Naive thymus-derived CD8-positive, alpha-beta T cell (primary cell): ENCODE measurements at places on chromosomes 1 and 21. TPM values are rescaled to one million over a fixed set of nuclear protein-coding genes. Genes with fewer than 3 reads are reported as not detected.

GRCh38 chr1:153842006-153842471 lies 66.8 kb downstream of the SLC27A3 start:
- no peaks in the 10 kb centered on the region for H3K27me3 ChIP-seq
- no peak overlapping the region for H3K4me3 ChIP-seq
- no peak overlapping the region for H3K27ac ChIP-seq
- H3K4me1 ChIP-seq: peaks cover 30% of the 10 kb centered on the region

DNA sequence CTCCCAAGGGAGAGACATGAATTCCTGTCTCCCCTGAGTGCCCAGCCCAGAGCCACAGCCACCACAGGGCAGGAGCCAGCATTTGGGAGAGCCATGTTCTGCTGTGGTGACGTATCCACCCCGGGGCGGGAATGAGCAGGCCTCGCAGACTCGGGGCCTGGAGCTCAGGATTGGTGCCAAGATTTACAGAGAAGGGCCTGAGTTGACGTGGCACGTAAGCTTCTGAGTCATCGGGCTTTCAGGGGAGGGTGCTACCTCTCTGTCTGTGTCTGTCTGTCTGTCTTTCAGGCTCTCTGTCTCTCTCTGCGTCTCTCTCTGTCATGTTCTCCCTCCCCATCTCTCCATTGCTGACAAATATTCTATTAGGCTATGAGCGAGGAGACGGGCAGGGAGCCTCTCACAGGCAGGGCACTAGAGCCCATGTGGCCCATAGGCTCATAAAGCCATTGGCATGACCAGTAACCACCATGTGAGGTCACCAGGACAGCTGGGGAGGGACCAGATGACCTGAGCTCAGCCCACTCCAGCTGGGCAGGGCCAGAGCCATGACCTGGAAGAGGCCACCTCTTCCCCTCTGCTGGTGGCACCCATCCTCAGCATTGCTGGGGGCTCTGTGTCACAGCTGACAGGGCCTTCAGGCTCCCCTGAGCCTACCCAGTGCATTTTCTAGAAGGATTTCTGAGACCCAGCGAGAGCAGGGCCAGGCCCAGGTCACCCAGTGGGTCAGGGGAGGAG lies 300.0 kb upstream of the VAMP3 start:
- DNase-seq: no peak
- H3K36me3 ChIP-seq: no peaks in the 10 kb centered on the region
- H3K4me3 ChIP-seq: no peak overlapping the region
- H3K27ac ChIP-seq: no peak overlapping the region
- no peaks in the 10 kb centered on the region for H3K4me1 ChIP-seq

DNA sequence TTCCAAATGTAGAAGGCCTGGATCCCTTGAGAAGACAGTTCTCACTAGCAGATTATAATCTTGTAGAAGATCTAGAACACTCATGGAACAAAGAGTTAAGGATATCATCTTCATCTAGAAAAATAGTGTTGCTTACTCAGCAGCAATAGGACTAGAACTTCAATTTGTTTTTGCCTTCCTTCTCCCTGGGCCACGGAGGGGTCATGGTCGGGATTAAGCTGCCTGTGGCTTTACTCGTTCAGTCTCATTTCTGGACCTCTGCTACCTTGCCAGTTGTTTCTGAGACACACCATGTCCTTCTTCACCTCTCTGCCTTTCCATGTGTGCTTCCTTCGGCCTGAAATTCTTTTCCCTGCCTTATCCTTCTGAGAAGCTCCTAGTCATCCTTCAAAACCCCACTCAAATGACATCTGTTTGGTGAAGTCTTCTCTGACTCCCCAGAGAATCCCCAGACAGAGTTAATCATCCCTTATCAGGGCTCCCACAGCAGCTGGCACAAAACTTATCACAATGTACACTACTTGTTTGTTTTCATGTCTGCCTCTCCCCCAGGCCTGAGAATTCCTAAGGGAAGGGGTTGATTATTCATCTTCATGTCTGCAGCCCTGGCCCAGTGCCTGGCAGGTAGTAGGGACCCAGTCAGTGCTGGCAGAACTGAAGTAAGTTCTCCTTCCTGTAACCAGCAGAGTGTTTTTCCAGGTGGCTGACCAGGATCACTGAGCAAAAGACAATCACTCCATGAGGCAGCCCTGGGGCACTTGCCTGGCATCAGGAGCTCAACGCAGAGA lies 15.5 kb upstream of the SNX27 start:
- no peak for DNase-seq
- H3K4me1 ChIP-seq: peaks cover 11% of the 10 kb centered on the region
- no peaks in the 10 kb centered on the region for H3K27me3 ChIP-seq
- no peaks in the 10 kb centered on the region for H3K36me3 ChIP-seq
- H3K4me3 ChIP-seq: no peak overlapping the region
- no peak overlapping the region for H3K27ac ChIP-seq

- H3K27me3 ChIP-seq: peaks cover 5% of the 10 kb centered on the region
- DNase-seq: no peak
- H3K27ac ChIP-seq: no peak overlapping the region
Observed at GRCh38 chr1:17721444-17721843, 33.7 kb upstream of the ACTL8 start.

DNA sequence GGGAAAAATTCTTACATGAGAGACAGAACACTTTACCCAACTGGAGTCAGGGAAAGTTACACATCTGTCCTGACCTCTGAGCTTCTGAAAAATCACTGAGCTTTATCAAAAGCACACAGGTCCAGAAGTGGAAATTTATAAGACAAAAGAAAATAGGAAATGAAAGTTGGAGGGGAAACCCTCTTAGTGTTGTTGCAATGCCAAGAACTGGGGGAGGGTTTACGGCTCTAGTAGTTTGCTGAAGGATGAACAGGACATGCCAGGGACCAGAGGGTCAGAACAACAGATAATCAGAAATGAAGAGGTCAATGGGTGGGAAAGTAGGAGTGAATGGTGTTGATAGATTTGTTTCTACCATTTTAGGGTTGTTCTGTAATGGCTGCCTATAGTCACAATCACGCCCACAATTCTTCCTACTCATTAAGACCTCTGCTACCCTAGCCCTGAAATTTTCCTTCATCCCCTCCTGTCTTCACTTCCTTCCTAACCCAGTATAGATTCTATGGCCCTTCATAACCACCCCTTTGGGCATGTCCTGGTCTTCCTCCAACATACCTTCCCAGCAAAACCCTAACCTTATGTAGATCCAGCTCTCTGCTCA lies 30.3 kb upstream of the FMOD start:
- no peak for DNase-seq
- no peaks in the 10 kb centered on the region for H3K36me3 ChIP-seq
- H3K4me1 ChIP-seq: peaks cover 23% of the 10 kb centered on the region

- H3K4me3 ChIP-seq: no peak overlapping the region
- H3K27ac ChIP-seq: no peak overlapping the region
- H3K36me3 ChIP-seq: no peaks in the 10 kb centered on the region
- DNase-seq: no peak
- H3K4me1 ChIP-seq: peaks cover 2% of the 10 kb centered on the region
- H3K27me3 ChIP-seq: peaks cover 12% of the 10 kb centered on the region
Observed at GRCh38 chr21:35927262-35927661, 133.1 kb downstream of the SETD4 start.

DNA sequence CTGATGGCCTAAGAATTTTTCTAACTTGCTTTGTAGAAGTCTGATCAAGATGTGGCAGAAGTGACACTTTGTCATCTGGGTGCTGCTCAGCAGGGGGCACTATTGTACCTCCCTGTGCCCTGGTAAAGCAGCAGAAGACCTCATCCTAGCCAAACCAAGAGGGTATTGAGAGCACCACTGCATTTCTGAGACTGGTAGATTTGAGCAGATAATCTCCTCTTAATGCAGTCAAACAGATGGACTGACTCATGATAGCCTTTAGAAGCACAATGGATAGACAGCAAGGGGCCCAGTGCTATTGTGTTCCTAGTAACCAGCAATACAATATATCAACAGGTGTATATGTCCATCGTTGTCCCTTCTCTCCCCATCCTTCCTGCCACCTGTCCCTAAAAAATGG lies 5.7 kb downstream of the TPM3 start:
- H3K4me1 ChIP-seq: peaks cover 20% of the 10 kb centered on the region
- peak; percentile 45 for DNase-seq
- no peak overlapping the region for H3K27ac ChIP-seq

DNA sequence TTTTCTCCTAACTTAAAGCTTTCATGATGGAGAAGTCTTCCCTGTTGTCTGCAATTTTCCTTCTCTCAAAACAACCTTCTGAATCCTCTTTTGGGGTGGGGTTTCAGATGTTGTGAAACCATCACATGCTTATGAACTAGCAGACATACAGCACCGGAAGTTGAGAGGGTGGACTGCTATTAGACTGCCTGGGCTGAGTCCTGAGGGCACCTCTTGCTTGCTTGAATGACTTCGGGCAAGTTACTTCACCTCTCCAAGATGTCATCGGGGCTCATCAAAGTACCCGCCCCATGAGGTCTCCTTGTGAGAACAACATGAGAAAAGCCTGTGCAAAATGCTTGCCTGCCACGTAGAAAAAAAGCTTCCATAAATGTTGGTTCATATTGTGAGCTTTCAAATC lies 89.6 kb downstream of the CCDC185 start:
- H3K27me3 ChIP-seq: peaks cover 18% of the 10 kb centered on the region
- no peak overlapping the region for H3K4me3 ChIP-seq
- no peaks in the 10 kb centered on the region for H3K36me3 ChIP-seq
- H3K4me1 ChIP-seq: peaks cover 8% of the 10 kb centered on the region
- no peak overlapping the region for H3K27ac ChIP-seq

DNA sequence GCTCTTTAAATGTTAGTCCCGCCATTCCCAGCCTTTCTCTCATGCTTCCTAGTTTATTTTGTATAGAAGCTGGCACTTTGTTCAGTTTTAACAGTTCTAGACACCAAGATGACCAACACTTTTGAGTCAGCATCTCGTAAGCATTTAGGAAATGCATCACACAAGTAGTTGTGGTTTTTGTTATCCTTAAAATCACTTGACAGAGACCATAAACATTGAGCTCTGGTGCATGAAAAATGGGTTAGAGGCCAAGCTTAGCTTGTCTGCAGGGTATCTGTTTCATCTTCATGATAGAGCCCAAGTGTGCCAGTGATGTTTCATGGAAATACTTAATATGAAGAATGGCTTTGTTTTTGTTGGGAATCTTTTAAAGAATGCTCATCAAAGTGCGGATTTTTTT lies 159.7 kb downstream of the DISP1 start:
- H3K4me3 ChIP-seq: no peak overlapping the region
- no peaks in the 10 kb centered on the region for H3K4me1 ChIP-seq
- H3K36me3 ChIP-seq: no peaks in the 10 kb centered on the region
- H3K27me3 ChIP-seq: no peaks in the 10 kb centered on the region
- no peak for DNase-seq

GRCh38 chr1:9100471-9101043 lies 28.3 kb downstream of the GPR157 start:
- peaks cover 2% of the 10 kb centered on the region for H3K4me1 ChIP-seq
- H3K27me3 ChIP-seq: no peaks in the 10 kb centered on the region

DNA sequence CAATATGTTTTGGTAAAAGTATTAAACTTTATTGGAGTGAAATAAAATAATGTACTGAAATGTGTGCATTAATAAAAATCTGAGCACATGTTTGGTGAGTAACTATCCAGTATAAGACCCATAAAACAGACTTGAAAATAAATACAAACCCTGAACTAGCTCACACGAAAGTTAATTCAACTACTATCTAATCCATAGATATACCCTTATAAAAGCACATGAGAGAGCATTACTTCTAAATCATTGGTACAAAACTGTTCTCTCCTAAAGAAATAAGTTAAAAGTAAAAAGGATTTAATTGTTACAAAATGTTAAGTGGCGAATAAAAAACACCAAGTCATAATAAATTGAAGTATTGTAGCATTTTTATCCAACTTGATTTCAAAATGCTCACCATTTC lies 295.6 kb downstream of the PTPRC start:
- no peak overlapping the region for H3K27ac ChIP-seq
- H3K36me3 ChIP-seq: no peaks in the 10 kb centered on the region
- H3K27me3 ChIP-seq: no peaks in the 10 kb centered on the region
- H3K4me1 ChIP-seq: peaks cover 35% of the 10 kb centered on the region

DNA sequence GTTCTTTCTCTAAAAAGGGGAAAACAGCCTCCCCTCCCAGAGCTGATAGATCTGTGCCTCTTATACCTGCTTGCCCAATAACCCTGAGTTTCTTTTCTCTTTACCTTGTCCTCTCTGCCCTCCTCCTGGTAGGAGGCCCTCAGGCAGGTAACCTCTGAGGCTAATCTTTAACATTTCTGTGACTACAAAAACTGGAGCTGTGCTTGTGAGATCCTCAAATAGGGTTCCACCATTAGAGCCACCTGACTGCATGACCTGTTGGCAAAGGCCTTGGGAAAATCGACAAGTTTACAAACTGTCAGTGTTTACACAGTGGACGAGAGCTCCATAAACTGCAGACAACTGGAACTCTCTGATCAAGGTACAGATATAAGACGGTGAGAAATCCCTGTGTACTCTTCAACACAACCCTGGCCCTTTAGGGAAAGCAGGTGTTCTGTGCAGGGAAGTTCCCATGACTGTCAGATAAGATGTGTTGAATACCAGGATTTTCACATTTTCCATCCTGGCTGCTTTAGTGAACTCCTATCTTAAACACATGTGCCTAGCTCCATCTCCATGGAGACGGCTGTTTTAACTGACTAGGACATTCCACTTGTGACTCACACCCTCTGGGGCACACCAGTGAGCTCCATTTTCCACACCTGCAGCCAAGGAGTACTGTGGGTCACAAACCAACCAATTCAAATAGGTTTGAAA lies 38.3 kb downstream of the ECE1 start:
- H3K36me3 ChIP-seq: peaks cover 69% of the 10 kb centered on the region
- H3K27ac ChIP-seq: no peak overlapping the region
- no peak overlapping the region for H3K4me3 ChIP-seq
- H3K27me3 ChIP-seq: no peaks in the 10 kb centered on the region
- no peak for DNase-seq

GRCh38 chr1:243230914-243231313 lies 24.2 kb downstream of the CEP170 start:
- no peak overlapping the region for H3K27ac ChIP-seq
- H3K4me1 ChIP-seq: peaks cover 7% of the 10 kb centered on the region
- no peak overlapping the region for H3K4me3 ChIP-seq

The IVL gene
- total RNA-seq: not detected

The GJA4 gene
- total RNA-seq: not detected

The TLR5 gene
- total RNA-seq: 1.9 TPM

The ADAR gene
- total RNA-seq: 251 TPM

The RGS8 gene
- not detected for total RNA-seq

The LCE3D gene
- not detected for total RNA-seq

The SPRR2B gene
- total RNA-seq: not detected

The SYTL1 gene
- 125 TPM for total RNA-seq

The ADCY10 gene
- total RNA-seq: 0.41 TPM

The BSND gene
- total RNA-seq: not detected

The SFN gene
- 0.47 TPM for total RNA-seq

The RHD gene
- total RNA-seq: not detected
